ENCODE measurements at places on chromosomes 6 and 20. TPM values are rescaled to one million over a fixed set of nuclear protein-coding genes. Genes with fewer than 3 reads are reported as not detected.

The OR5V1 gene
- not detected for total RNA-seq

The TMEM74B gene
- 10.5 TPM for total RNA-seq

- DNase-seq = no peak
Measured at GRCh38 chr6:70673601-70674000, 5.9 kb downstream of the SMAP1 start.

DNA sequence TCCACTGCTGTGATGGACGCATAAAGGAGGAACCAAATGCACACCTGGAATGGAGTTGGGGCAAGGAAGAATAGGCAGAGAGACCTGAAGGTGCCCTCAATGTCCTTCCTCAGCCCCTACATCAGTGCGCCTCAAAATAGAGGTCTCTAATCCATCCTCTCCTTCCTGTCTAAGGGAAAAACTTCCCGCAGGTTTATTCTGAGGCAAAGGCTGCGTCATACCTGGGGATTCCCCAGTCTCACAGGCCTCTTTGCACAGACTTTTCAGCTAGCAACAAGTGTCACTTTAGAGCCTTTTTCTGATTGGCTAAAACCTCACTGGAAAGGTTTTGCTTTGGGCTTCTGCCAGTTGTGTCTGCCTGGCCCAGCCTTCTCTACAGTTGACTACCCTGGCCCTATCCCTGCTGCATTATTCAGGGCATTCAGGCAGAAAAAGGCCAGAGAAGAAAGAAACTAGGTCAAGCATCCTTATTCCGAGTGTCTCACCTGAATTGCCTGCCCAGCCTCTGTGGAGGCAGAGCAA, 1.8 kb upstream of the HLA-DQB1 start:
- peak; percentile 26 for DNase-seq

- DNase-seq = no peak
Measured at GRCh38 chr6:12798326-12798725, 81.8 kb downstream of the PHACTR1 start.
